HFFc6 (cell line): ENCODE measurements at places on chromosomes 11 and 22. TPM values are rescaled to one million over a fixed set of nuclear protein-coding genes. Genes with fewer than 3 reads are reported as not detected.

- H3K4me3 ChIP-seq = no peak overlapping the region
- DNase-seq = no peak
- H3K36me3 ChIP-seq = no peaks in the 10 kb centered on the region
- no peaks in the 10 kb centered on the region for H3K4me1 ChIP-seq
Observed at GRCh38 chr11:18065572-18065971, 19.5 kb upstream of the TPH1 start.

DNA sequence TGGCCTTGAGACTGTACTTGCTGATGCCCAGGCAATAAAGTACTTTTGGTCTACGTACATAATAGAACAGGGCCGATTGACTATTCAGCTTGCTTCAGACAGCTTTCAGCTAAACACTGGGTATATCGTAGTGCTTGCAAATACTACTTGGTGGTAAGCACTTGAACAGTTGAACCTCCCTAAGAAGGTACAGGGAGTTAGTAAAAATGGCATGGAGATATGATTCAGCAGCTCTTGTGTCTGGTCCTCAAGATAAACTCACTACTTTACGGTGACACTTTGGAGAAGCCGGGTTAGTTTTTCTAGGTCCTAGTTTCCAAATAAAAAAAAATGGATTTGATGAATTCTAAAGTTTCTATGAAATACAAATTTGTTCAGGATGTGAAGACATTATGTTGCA lies 7.3 kb downstream of the CCDC117 start:
- no peak for DNase-seq
- H3K27ac ChIP-seq = no peak overlapping the region
- no peaks in the 10 kb centered on the region for H3K27me3 ChIP-seq
- peaks cover 12% of the 10 kb centered on the region for H3K4me1 ChIP-seq

GRCh38 chr22:38461414-38462081 lies 6.3 kb upstream of the KDELR3 start:
- no peak overlapping the region for H3K4me3 ChIP-seq
- DNase-seq = peak; percentile 76
- peaks cover 5% of the 10 kb centered on the region; the same call in 1 of the 2 replicates for H3K4me1 ChIP-seq
- H3K36me3 ChIP-seq = no peaks in the 10 kb centered on the region

- H3K4me1 ChIP-seq = 0 out of 2 replicates have a peak, but pooled peaks cover 5% of the 10 kb centered on the region
- no peak overlapping the region for H3K27ac ChIP-seq
- no peak for DNase-seq
- no peak overlapping the region for H3K4me3 ChIP-seq
- H3K36me3 ChIP-seq = no peaks in the 10 kb centered on the region
Observed at GRCh38 chr11:90124371-90124770, 10.1 kb upstream of the NAALAD2 start.

GRCh38 chr11:11895672-11896071 lies 53.9 kb downstream of the USP47 start:
- 0 out of 2 replicates have a peak, but pooled peaks cover 5% of the 10 kb centered on the region for H3K36me3 ChIP-seq
- peaks cover 4% of the 10 kb centered on the region; the same call in 1 of the 2 replicates for H3K27me3 ChIP-seq
- H3K27ac ChIP-seq = no peak overlapping the region
- H3K4me1 ChIP-seq = peaks cover 9% of the 10 kb centered on the region; the same call in 1 of the 2 replicates
- peak; percentile 31 for DNase-seq

GRCh38 chr11:77208535-77208934 lies 80.5 kb downstream of the MYO7A start:
- H3K4me3 ChIP-seq = no peak overlapping the region
- no peak for DNase-seq
- H3K36me3 ChIP-seq = no peaks in the 10 kb centered on the region
- H3K4me1 ChIP-seq = no peaks in the 10 kb centered on the region
- H3K27ac ChIP-seq = no peak overlapping the region

- no peak overlapping the region for H3K4me3 ChIP-seq
- no peak for DNase-seq
- no peaks in the 10 kb centered on the region for H3K27me3 ChIP-seq
- no peak overlapping the region for H3K27ac ChIP-seq
- peaks cover 5% of the 10 kb centered on the region; the same call in 1 of the 2 replicates for H3K36me3 ChIP-seq
Observed at GRCh38 chr11:12053606-12054361, 45.4 kb upstream of the DKK3 start.

- H3K36me3 ChIP-seq = peaks cover 5% of the 10 kb centered on the region; the same call in 1 of the 2 replicates
- DNase-seq = no peak
- no peaks in the 10 kb centered on the region for H3K27me3 ChIP-seq
- H3K27ac ChIP-seq = no peak overlapping the region
- H3K4me1 ChIP-seq = no peaks in the 10 kb centered on the region
- no peak overlapping the region for H3K4me3 ChIP-seq
Observed at GRCh38 chr11:80362563-80363340, 921.9 kb upstream of the TENM4 start.

DNA sequence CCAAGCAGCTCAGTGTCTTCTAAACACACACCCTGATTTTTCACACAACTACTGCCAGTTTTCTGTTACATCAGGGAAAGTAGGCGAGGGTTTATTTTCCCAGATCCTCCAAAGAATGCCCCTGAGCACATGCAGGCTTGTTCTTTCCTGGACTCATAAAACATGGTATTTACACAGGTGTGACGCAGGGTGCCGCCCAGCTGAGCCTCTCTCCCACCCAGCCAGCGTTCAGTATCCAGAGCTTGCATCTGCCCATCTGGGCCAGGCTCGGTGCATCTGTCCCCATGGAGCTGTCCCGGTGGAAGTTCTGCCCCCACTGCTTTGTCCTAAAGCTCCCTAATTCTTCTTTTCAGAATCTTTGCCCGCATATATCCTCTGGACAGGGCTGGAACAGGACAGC lies 44.8 kb upstream of the ISX start:
- no peak overlapping the region for H3K27ac ChIP-seq
- no peaks in the 10 kb centered on the region; the same call in 1 of the 2 replicates for H3K27me3 ChIP-seq
- DNase-seq = no peak
- H3K36me3 ChIP-seq = no peaks in the 10 kb centered on the region
- H3K4me1 ChIP-seq = no peaks in the 10 kb centered on the region

- H3K4me1 ChIP-seq = no peaks in the 10 kb centered on the region; the same call in 1 of the 2 replicates
- no peak overlapping the region for H3K27ac ChIP-seq
- H3K36me3 ChIP-seq = no peaks in the 10 kb centered on the region
- no peak for DNase-seq
- no peak overlapping the region for H3K4me3 ChIP-seq
Observed at GRCh38 chr11:59289356-59290181, 69.1 kb upstream of the OR5AN1 start.

The VWCE gene
- 0.39 to 0.92 TPM (median 0.59 TPM) in 3 replicates for total RNA-seq

The TEX12 gene
- not detected in 3 replicates for total RNA-seq

The SWAP70 gene
- 32.0 to 38.3 TPM (median 32.1 TPM) in 3 replicates for total RNA-seq

The POLR2F gene
- total RNA-seq = 109 to 126 TPM (median 120 TPM) in 3 replicates

The TRIM51 gene
- total RNA-seq = not detected in 3 replicates

The GRK3 gene
- total RNA-seq = not detected in 2 replicates

The CCDC89 gene
- total RNA-seq = 1.9 to 3.5 TPM (median 2.4 TPM) in 3 replicates

The SCT gene
- total RNA-seq = not detected in 3 replicates

The HBE1 gene
- total RNA-seq = not detected in 3 replicates
